ENCODE measurements at places on chromosomes 2 and 18.

- DNase-seq, result no peak
These were observed 1105.8 kb upstream of the NXPH2 start for GRCh38 chr2:139885921-139886498.

- no peak for DNase-seq
These were observed 859.5 kb downstream of the LRP1B start for GRCh38 chr2:141271346-141271745.

DNA sequence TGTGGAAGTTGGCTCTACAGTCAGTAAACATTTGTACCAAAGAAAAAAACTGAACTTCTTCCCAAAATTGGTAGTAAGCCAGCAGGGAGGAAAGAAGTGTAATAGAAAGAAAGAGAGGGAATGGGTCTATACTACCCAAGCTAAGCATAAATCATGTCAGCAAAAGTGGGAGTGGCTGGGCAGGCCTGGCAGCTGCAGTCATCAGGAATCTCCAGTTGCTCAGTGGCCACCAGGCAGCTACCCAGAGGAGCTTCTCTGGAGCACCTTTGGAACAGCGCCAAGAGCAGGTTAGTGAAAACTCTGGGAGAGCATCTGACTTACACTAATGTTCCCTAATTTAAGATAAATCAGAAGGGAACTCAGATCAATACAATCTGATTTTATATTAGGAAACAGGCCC is 14.3 kb downstream of the FRZB start:
- DNase-seq, result no peak

DNA sequence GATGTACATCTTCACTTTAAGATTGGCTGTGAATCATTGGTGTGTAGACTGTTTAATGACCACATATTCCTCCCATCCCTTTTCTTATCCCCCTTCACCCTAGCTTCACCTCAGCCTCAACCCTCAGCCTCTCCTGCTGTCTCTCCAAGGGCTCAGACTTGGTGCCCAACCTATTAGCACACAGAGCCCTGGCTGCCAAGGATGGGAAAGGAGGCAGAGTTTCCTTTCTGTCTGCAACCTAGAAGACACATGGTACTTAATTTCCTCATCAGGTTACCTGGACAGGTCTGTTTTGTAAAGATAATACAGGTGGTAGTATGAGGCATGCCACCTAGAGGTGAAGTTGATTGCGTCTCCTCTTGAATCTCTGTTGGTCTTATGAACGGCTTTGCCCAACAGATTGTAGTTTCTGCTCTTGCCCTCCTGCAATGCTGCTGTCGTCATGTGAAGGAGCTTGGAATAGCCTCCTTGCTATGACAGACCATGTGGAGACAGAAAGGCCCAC is 44.5 kb upstream of the RMND5A start:
- no peak for DNase-seq

GRCh38 chr2:26327291-26328272 is 18.4 kb upstream of the SELENOI start:
- DNase-seq, result no peak

DNA sequence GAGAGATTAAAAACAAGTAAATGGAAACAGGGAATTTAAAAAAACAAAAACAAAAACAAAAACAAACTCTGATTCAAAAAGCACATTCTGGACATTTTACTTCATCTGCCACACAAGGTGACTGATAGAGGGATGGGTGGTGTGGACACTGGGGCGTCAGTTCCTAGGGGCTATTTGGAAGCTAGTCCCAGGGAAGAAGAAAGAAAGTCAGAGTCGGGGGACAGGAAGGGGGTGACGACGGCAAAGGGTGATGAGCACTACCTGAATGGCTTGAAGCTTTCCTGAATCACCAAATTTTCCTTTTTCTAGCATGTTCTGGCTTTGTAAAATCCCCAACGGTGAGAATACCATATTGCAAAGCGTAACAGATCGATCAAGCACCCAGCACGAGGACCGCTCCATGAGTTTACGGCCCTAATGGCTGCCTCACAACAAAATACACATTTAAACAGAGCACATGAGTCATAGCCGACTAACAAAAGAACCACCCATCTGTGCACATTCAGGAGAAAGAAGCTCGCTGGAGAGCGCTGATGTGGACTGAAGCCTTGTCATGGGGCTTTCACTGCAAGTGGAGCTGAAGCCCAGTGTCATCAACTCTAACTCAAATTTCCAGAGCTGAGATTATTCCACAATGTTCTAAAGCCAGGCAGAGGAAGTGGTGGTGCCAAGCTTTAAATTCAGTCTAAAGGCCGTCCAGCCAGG is 178.9 kb downstream of the LNPK start:
- DNase-seq, result no peak

- DNase-seq, result no peak
These were observed 7.7 kb upstream of the LYPD1 start for GRCh38 chr2:132677661-132678060.

DNA sequence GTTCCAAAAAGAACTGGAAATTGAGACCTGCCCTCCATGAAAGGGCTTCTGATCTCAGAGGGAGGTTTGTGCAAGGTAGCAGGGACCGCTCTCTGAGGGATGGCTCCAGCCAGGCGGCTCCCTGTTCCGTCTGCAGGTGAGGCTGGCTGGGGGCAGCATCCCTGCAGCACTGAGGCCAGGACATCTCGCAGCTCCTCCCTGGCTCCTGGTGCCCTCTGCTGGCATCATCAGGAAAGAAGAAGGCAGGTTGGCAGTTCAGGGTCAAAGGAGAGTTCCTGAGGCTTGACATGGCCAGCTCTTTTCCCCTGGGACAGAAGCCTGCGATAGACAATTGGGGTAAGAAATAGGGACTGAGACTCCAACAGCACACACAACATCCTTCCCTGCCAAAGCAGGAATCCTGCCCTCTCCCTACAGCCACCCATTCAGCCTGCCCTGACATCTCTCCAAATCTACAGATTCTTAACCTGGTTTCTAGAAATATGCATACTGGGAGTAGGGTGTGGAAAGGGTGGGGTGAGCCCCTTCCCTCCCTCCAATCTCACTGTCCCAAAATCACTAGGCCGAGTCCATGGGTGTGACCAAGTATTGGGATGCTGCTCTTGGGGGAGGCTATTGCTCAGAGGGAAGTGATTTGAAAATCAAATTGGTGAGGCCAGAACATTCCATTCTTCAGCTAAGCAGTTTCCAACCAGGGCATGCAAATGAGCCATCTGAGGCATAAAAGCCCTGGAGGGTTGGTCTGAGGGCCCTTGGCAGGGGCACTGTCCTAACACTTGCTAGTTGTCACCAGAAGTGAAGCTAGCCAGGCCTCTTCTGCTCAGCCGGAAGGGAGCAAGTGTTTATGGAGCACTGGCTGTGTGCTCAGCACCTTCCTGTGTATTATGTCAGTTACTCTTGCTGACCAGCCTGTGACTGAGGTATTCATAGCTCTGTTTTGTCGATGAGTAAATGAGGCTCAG is 185.4 kb downstream of the TFCP2L1 start:
- DNase-seq, result no peak

DNA sequence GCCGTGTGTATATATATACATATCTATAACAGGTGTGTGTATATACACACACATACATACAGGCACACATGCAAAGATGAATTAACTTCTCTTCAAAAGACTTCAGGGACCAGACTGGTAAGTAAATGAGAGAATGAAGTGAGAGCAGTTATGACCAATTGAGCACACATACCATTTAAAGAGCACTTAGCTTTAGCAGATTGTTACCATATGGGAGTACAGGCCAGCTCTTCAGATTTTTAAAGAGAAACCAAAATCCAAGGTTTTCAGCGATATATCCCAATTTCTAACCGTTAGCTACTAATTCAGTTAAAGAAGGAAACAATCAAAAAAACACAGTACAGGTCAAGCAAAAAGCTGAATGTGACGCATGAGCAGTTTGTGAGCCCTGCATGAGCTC is 23.7 kb downstream of the INPP1 start:
- no peak for DNase-seq

- DNase-seq, result no peak
These were observed 263.9 kb downstream of the FIGN start for GRCh38 chr2:163471947-163472346.

DNA sequence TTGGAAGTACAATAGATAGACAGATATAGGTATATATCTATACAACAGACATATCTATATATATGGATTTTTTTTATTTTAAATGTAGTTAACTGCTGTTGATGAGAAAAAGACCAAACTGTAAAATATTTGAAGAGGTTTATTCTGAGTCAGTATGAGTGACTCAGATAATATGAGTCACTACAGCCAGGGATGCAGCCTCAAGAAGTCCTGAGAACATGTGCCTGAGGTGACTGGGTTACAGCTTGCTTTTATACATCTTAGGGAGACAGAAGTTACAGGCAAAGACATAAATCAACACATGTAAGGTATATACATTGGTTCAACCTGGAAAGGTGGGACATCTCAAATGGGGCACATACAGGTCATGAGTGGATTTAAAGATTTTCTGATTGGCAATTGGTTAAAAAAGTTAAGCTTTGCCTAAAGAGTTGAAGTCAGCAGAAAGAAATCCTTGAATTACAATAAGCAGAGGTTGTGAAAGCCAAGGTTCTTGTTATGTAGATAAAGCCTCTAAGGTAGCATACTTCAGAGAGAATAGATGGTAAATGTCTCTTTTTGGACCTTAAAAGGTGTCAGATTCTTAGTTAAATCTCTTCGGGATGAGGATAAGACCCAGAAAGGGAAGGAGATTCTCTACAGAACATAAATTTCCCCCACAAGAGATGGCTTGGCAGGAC is 149.9 kb downstream of the RBM43 start:
- DNase-seq, result no peak

DNA sequence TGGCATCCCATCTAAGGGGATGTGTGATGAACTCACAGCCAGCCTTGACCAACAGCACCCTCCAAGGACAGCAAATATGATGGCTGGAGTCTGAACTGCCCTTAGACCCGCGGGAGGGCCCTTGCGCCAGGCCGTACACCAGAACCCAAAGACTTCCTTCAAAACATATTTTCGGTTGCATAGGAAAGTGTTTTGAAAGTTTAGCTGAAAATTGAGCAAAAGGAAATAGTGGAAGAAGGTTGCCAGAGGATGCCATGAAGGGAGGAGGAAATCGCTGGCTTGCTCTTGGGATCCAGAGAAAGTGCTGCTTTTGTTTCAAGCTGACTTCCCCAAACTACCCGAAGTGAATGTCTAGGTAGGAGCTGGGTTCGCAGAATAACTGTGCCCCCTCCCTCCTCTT is 61.3 kb downstream of the IL1R2 start:
- DNase-seq, result no peak

DNA sequence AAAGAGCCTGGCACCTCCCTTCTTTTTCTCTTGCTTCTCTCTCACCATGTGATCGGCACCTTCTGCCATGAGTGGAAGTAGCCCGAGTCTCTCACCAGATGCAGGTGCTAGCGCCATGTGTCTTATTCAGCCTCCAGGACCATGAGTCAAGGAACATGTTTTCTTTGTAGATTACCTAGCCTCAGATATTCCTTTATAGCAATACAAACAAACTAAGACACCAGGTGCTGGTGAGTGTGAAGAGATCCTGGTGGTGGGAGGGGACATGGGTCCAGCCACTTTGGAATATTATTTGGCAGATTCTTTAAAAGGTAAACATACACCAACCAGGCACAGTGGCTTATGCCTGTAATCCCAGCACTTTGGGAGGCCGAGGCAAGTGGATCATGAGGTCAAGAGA is 5.9 kb upstream of the USP40 start:
- DNase-seq, result no peak

- DNase-seq, result no peak
These were observed 120.9 kb downstream of the MMADHC start for GRCh38 chr2:149466635-149467034.

Data from central memory CD4-positive, alpha-beta T cell (primary cell).